ENCODE measurements at places on chromosomes 5 and 9.

DNA sequence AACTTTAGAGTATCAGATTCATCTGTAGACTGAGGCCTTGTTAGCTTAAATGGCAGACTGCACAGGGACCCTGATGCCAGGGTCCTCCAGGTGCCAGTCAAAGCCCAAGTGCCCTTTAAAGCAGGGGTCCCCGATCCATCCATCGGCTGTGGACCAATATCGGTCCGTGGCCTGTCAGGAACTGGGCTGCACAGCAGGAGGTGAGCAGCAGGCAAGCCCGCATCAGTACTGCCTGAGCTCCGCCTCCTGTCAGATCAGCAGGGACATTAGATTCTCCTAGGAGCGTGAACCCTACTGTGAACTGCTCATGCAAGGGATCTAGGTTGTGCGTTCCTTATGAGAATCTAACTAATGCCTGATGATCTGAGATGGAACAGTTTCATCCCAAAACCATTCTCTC lies 403.4 kb downstream of the RAB3C start:
- no peak for DNase-seq

- DNase-seq = no peak
These were observed 272.0 kb downstream of the MAN2A1 start for GRCh38 chr5:109961751-109962150.

GRCh38 chr9:117247266-117247665 lies 167.6 kb downstream of the ASTN2 start:
- peak; percentile 17 for DNase-seq

DNA sequence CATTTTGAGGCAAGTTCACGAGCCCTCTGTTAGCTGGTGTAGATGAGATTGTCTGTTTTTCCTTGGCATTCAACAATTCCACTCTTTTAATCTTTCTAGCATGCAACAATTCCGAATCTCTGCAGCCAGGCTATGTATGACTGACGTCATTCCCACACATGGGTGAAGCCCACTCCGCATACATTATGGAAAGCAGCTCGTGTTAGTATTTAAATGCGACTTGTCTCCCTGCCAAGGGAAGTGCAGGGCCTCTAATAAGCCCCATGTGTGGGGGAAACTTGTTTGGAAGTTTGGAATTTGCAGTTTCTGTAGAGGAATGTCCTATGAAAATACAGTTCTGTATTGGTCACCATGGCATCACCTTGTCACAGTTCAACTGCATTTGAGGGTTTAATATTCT lies 146.0 kb upstream of the FBXL7 start:
- no peak for DNase-seq

- DNase-seq = no peak
These were observed 13.5 kb downstream of the CNTFR start for GRCh38 chr9:34575862-34576596.

All from NCI-H1694 (cell line).